ENCODE measurements at places on chromosomes 7 and 10. TPM values are rescaled to one million over a fixed set of nuclear protein-coding genes. Genes with fewer than 3 reads are reported as not detected.

ANKRD61 gene
- not detected for total RNA-seq

RELN gene
- total RNA-seq = 67.9 TPM

SPAM1 gene
- not detected for total RNA-seq

THAP5 gene
- total RNA-seq = 44.1 TPM

DKK1 gene
- total RNA-seq = 2.5 TPM

BTRC gene
- 52.9 TPM for total RNA-seq

MEIG1 gene
- not detected for total RNA-seq

OR13A1 gene
- 0.63 TPM for total RNA-seq

SLC29A4 gene
- total RNA-seq = 24.4 TPM

PTF1A gene
- total RNA-seq = not detected

FAM237B gene
- total RNA-seq = not detected

RTKN2 gene
- total RNA-seq = 9.7 TPM

ACTL6B gene
- total RNA-seq = 107 TPM

CRHR2 gene
- 2.8 TPM for total RNA-seq

PAPOLB gene
- 3.8 TPM for total RNA-seq

WASHC2C gene
- 38.5 TPM for total RNA-seq

BLNK gene
- 1.3 TPM for total RNA-seq

ASAH2 gene
- 2.5 TPM for total RNA-seq
